Pancreas (tissue), 10 donors: ENCODE measurements at places on chromosomes 5 and 9. TPM values are rescaled to one million over a fixed set of nuclear protein-coding genes. Genes with fewer than 3 reads are reported as not detected.

AQP3 gene
- 18.3 TPM for total RNA-seq

TAS2R1 gene
- not detected for total RNA-seq

DMRT2 gene
- total RNA-seq, result not detected

GRCh38 chr9:33239921-33240320 is at the start of gene SPINK4:
Gene SPINK4 (plus strand): TSS chr9:33240167. CDS start chr9:33240209, 42 bp downstream.
- no peak for DNase-seq
